ENCODE measurements at places on chromosomes 4 and X.
A peak's percentile ranks its signal among the peaks of the same experiment; 100 is the strongest.

DNA sequence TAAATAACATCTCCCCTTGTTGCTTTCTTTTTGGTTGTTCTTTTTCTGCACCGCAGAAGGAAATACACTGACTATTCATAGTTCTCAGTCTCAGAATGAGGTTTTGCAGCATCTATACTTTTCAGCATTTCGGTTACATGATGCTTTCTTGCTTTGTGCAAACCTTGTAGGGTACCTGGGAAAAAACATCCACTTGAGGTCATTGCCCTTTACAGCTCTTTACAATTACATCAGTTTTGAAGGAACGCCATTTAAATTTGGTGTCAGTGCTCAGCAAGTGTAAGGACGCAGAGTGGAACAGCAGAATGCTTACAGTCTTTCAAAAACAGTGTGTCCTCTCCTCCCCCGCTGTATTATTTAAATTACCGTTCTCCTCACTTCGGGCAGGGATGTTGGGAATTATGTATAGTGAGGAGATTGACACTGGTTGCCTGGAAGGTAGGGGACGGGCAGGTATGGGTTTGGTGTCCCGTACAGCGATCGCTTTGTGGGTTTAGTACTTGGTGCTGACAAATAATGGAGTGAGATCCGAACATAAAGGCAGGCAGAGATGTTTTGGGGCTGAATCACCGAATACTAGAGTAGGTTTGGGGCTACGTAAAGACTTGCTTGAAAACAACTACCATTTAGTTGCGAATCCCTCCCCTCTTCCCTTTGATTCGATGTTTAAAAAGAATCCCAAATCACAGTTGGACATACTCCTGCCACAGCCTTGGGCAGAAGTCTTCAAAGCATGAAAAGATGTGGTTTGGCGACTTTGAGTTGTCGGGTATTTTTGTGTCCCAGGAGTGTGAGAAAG lies 2.0 kb upstream of the NKX3-2 start:
- DNase-seq, result no peak

GRCh38 chr4:115325836-115326235 lies 212.4 kb upstream of the NDST4 start:
- DNase-seq, result no peak

- no peak for DNase-seq
Observed at GRCh38 chr4:188295899-188296298, 156.7 kb downstream of the TRIML1 start.

DNA sequence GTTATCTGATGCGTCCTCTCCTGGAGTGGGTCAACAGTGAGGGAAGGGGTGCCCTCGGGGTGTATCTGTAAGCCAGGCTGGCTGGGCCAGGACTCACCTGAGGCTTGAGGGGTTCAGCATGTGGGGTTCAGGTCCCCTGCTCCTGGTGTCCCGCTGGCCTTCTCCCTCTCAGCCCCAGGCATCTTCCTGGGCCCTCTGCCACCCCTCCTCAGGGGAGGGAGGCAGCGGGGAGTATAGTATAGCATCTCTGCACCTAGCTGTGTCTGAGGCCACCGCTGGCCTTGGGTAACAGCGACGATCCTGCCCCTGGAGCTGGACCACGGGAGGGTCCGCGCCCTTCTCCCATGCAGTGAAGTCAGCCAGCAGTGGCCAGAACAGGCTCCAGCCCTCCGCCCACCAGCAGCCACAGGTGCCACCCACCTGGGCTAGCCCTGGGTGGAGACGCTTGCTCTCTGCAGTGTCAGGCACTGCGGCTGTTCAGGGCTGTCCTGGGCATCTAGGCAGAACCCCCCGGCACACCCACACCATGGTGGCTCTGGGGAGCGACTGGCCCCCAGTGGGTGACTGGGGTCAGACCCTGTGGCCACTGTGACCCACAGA lies 110.7 kb upstream of the NKX1-1 start:
- DNase-seq, result no peak

DNA sequence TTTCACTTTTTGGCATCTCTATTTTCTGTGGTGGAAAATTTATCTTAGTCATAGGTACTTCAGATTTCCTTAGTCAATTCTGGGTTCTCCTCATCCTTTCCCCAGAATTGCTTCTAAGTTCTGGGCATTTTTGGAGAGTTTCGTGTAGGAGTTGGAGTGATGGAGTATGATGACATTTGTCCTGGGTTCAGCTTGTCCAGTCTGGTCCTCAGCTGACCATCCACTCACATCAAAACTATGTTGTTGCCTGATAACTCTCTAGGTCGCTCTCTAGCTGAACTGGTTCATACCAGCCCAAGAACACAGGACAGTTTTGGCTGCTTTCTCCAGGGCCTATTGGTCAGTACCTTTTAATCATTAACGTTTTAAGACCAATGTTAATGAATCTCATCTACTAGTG lies 13.2 kb downstream of the PTTG2 start:
- no peak for DNase-seq

DNA sequence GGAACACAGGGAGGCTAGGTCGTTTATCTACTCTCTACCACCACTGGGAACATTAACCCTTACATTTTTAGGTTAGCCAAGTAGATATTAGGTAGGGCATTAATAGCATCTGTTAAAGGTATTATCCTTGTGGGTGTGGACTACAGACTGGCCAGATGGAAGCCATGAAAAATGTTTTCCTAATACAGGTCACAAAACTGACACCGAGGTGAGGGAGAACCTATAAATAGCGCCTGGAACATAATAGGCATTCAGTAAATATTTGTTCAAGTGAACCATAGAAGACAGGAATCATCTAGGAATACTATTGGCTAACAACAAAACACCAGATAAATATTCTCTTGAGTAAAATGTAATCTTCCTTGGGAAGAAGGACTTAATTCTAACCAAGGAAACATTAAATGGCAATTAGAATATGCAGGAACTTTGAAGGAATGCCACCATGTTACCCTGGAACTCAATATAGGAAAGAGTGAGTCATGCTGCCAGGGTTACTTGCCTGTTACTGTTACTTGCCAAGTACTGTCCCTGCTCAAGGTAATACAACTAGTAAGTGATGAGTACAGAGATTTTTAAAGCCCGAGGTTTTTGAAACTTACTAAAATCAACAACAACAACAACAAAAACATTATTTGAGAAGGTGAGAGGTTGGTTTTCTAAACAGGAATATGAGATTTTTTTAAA lies 79.0 kb downstream of the SOX3 start:
- no peak for DNase-seq

GRCh38 chr4:40305328-40306170 lies 29.6 kb upstream of the CHRNA9 start:
- peak; percentile 56 for DNase-seq

- no peak for DNase-seq
Observed at GRCh38 chrX:118360429-118361125, 14.7 kb downstream of the WDR44 start.

DNA sequence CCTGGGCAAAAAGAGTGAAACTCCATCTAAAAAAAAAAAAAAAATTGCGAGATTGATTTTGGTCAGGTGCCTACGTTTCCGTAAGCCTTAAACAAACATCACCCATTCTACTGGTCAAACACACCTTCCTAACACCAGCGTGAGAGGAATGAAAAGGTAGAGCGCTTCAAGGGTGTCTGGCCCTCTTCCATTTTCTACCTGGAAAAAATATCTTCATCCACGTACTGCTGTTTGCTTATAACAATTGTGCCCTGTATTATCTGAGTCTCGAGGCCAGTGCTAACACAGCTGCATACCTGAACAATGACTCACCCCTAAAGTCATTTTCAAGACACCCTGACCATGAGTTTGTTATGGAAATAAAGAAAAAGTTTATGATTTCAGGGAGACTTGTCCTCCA lies 13.9 kb downstream of the TMSB4X start:
- DNase-seq, result no peak

GRCh38 chrX:10074241-10074941 lies 82.4 kb upstream of the CLCN4 start:
- DNase-seq, result no peak

DNA sequence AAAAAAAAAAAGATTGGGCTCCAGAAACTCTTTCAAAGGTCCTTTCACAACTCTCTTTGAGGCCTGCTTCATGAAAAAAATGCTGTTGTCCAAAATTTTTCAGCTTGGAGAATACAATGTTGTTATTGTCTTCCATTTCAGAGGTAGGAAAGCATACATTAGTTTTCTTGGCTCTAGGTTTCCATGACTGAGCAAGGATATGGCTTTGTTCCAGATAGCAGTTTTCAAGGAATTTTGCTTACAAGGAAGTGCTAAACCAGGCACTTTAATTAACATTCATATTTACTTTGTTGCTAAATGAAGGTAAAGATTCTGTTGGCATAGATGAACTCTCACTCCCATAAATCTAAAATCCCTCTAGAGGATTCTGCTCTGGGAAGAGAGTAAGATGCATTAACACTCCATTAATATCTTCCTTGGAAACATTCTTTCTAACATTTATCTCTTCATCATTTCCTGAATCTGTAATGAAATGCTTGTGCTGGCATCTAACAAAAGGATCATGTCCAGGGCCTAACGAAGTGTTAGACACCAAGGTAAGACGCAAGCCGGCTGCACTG lies 118.4 kb downstream of the COL25A1 start:
- no peak for DNase-seq

- DNase-seq, result no peak
Observed at GRCh38 chrX:47194194-47194787, 662 bp downstream of the UBA1 start.

GRCh38 chrX:48806081-48806480 lies 4.2 kb downstream of the HDAC6 start:
- DNase-seq, result no peak

- DNase-seq, result no peak
Observed at GRCh38 chrX:43592597-43592996, 63.5 kb upstream of the MAOA start.

- DNase-seq, result peak; percentile 5
Observed at GRCh38 chr4:140851032-140851636, 94.9 kb upstream of the TBC1D9 start.

GRCh38 chrX:41589634-41590270 lies 99.0 kb upstream of the GPR34 start:
- DNase-seq, result no peak

GRCh38 chrX:46305431-46305830 lies 239.8 kb downstream of the ZNF674 start:
- no peak for DNase-seq

GRCh38 chrX:76159453-76159852 lies 13.4 kb upstream of the PBDC1 start:
- no peak for DNase-seq

DNA sequence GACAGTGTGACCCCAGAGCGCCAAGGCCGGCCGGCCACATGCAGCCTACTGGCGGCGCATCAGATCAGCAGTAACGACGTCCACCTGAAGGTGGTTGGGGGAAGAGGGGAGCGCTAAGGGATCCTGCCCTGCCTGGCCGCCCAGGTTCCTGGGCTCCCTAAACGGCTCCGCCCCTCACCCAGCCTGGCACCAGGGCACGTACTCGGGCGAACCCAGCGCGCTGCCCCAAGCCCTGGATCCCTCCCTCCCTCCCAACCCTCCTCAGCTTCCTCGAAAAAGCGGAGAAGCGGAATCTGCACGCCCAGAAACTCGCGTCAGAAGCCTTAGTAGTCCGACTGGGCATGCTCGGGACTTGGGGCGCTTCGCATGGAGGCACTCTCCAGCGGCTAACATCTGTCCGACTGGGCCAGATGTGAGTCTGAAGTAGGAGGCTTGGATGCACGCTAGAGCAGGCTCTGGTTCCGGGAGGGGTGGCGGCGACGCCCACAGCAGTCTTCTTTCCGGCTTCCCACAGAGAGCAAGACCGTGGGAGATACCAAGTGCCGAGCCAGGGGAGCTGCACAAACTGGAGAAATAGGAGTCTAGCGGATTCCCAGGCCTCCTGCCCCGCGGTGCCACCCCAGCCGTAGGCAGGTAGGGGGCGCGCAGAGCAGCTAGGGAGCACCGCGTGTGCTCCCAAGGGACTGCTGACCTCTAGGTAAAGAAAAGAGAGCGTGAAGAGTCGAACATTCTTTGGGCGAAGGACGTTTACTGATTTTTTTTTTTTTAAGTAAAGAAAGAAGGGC lies 114.3 kb upstream of the TEX13C start:
- peak; percentile 14 for DNase-seq

DNA sequence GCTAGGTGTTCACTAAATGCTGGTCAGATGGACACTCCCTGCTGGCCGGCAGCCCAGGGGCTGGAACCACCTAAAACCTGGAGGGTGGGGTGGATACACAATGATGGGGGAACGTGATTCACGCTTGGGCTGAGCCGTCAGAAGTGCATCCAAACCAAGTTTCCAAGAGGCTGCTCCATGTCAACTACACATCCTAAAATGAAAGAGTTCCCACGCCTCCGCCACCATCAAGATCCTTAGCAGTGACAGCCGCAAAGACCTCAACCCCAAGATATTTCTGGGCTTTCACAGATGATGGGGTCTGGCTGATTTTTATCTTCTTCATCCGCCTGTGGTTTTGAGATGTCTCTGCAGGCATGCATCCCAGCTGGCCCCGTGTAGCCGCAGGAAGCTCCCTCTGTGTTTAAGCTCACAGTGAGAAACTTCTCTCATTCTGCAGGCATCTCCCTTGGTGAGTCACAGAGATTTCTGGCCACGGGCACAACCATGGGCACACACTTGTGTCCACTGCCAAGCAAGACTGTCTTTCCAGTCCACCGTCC lies 84.4 kb downstream of the HTRA3 start:
- DNase-seq, result no peak

- DNase-seq, result no peak
Observed at GRCh38 chrX:130049821-130050220, 60.5 kb downstream of the ELF4 start.

DNA sequence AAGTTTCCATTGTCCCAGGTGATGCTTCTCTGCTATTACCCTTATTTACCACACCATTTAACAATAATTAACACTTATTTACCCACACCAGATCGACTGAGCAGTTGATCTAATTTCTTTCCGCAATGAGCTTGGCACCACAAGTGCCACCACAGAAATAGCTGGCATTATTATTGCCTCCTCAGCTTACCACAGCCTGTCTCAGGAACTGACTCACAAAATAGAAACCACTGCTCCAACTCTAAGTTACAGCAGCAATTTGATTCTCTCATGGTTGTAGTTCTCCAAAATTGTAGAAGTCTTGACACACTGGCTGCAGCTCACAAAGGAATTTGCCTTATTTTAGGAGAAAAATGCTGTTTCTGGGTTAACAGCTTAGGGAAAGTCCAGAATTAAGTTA lies 22.5 kb downstream of the ZNF721 start:
- no peak for DNase-seq

DNA sequence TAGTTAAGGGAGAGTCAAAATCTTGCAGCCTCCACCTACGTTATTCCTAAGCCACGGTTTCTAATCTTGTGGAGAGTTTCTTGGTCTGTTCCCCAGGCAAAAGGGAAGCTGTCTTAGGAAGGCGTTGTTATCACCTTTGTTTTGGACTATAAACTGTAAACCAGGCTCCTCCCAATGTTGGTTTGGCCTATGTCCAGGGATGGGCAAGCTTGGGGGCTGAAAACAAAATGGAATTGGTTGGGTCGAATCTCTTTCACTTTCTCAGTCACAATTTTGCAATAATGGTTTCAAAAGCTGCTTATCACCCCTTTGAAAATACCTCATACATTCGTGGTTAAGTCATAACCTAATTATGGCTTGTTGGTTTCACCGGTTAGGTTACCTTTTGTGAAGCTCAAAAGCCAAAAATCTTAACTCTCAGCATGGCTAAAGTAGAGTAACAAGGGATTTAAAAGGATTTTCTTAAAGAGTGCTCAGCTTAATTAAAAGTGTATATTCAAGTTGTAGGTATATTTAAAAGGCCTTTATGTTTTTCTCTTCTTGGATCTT lies 232.1 kb downstream of the CHM start:
- no peak for DNase-seq
